ENCODE measurements at places on chromosomes 11 and 22.

DNA sequence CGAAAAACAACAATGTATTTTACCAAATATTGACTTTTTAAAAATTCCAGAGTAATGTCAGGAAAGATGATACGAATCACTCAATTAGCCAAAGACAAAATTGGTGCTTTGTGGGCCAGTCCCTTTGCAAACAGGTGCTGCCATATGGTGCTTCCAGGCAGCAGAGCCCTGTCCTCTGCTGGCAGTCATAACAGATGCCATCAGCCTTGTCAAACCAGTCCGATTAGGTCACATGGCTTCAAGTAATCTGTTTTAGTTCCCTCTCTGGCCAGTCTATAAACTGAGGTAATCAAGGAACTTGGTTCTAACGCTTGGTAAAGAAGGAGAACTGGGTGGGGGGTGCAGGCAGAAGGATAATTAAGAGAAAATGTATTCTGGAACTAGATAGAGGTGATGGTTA, 49.1 kb upstream of the CAPRIN1 start:
- peak; percentile 24 for DNase-seq

GRCh38 chr11:62398011-62398994, 20.5 kb upstream of the SCGB1A1 start:
- DNase-seq: no peak

- DNase-seq: no peak
Observed at GRCh38 chr11:900545-900944, 10.1 kb downstream of the CHID1 start.

DNA sequence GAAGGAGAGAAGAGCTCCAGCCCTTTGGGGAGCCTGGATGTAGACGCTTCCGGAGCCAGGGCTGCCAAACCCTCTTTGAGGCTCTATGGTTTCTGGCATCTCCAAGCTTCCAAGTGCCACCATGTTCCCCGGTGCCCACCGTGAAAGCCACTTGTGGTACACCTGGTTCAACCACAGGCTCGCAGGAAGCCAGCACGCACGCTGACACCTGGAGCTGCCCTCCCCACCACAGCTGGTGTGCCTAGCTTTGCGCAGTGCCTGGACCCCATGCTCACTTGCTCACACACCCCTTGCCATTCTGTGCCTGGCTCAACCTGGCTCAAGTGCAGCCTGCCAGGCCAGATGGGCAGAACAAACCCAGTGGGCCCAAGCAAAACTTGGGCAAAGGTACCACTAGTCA, 831.4 kb downstream of the DLG2 start:
- no peak for DNase-seq

GRCh38 chr11:8067929-8068575, 13.0 kb upstream of the TUB start:
- DNase-seq: no peak

GRCh38 chr11:65611028-65611757, 2.8 kb downstream of the MAP3K11 start:
- no peak for DNase-seq

- no peak for DNase-seq
Observed at GRCh38 chr22:27952091-27952490, 33.0 kb upstream of the PITPNB start.

- DNase-seq: no peak
Observed at GRCh38 chr22:39221999-39222686, 22.6 kb downstream of the PDGFB start.

DNA sequence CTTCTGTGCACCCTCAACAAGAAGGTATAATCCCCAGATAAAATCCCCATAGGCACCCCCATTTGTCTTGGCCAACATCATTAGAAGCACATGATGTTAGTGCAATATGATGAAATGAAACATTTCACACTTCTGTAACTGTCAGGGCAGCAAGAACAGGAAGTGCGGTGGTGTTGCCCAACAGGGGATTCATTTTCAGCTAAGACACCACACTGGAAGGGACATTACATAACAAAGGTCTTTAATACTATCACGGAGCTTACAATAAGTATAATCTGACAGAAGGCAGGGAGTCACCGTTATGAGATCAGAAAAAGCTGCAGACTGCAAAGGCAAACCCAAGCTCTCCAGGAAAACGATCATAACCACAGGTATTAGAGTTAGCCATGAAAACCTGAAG, 2.0 kb downstream of the OR52W1 start:
- no peak for DNase-seq

DNA sequence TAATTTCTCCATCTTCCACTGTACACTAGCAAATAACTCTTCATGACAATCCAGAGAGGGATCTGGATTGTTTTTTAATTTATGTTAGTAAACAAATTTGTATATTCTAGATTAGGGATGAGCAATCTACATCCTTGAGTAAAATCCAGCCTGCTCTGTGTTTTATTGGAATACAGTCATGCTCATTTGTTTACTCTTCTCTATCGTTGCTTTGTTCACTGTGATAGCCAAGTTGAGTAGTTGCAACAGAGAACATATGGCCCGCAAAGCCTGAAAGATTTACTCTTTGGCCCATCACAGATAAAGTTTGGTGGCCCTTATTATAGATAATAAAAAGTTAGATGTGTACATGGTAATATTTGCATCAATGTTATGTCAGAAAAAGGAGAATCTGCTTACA, 6.2 kb upstream of the BLID start:
- DNase-seq: no peak

GRCh38 chr11:6402061-6402470, 11.8 kb downstream of the SMPD1 start:
- DNase-seq: no peak

DNA sequence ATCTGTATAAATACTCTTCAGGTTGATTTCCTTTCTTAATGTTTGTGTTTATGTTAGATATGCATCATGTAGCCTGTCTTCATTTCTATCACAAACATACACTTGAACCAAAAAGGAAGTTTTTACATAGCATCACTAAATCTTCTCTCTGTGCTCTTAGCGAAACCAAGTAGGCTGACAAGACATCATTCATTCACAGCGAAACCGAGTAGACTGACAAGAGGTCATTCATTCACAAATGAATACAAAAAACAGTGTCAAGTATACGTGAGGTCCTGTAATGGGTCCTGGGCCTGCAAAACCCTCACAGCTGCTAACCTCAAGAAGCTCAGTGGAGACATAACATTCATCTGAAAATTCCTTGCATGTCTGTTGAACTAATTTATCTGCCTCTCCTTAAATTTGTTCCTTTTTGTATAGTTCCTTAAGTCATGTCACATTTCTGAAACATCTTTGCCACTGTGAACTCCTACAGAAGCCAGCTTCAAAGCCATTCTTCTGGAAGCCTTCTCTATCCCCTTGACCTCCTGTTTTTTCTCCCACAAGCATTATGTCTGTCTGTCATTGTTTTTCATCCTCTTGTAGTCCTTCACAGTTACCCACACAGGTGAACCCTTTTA, 9.8 kb upstream of the HBE1 start:
- DNase-seq: no peak

- DNase-seq: no peak
Observed at GRCh38 chr11:74141241-74141695, 29.5 kb downstream of the C2CD3 start.

- DNase-seq: no peak
Observed at GRCh38 chr22:22403306-22403705, 105.2 kb downstream of the ZNF280B start.

DNA sequence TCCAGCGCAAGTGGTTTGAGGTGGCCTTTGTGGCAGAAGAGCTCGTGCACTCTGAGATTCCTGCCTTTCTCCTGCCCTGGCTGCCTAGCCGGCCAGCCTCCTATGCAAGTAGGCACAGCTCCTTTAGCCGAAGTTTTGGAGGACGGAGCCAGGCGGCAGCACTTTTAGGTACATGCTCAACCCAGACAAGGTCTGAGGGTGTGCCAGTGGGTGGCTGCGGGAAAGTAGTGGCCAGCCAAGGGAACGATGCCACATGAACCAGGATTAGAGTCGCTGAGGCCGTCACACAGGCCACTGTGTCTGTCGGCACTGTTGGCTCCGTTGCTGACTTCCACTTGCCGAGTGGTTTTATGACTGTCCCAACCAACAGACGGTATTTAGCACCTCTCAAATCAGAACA, 64.8 kb upstream of the YWHAH start:
- no peak for DNase-seq
